ENCODE measurements at places on chromosomes 6 and 20. TPM values are rescaled to one million over a fixed set of nuclear protein-coding genes. Genes with fewer than 3 reads are reported as not detected.

FAM209B gene
- 3.9 TPM for total RNA-seq

DNA sequence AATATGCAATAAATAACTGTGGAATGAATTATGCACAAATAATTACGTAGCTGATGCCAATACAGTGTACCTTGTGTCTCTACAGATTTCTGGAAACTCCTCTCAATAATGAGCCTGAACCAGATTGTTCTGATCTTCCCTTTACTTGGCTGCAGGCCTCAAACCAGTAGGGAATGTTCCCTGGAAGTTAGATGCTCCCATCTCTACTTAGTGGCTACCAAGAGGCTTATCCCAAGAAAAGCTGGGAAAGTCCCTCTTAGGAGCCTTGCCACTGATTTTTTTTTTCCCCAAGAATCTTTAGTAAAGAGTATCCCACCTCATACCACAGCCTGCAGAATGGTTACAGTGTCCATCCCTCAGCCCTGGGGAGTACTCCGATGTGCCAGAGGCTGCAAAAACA, 702.1 kb downstream of the RFPL4B start:
- no peak for DNase-seq

- no peak for DNase-seq
These were observed 47.5 kb downstream of the DLL1 start for GRCh38 chr6:170243386-170243785.

DNA sequence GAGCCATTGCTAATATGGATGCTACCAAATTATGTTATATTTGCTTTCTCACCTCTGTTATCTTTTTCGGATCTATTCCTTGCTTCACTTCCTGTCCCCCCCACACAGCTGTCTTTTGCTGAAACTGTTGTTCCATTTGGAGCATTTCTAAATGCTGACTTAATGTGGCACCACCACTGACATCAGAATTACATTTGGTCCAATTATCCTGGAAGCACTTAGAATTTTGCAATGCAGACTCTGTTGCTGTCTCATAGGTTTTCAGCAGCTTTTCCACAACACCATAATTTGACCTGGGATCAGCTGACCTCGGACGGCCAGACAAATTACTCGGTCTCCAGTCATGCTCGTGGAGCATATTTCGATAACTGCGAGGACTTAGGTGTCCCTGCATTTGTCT, 12.8 kb downstream of the KIAA0408 start:
- no peak for DNase-seq

TXLNB gene
- total RNA-seq: 0.29 TPM

DNA sequence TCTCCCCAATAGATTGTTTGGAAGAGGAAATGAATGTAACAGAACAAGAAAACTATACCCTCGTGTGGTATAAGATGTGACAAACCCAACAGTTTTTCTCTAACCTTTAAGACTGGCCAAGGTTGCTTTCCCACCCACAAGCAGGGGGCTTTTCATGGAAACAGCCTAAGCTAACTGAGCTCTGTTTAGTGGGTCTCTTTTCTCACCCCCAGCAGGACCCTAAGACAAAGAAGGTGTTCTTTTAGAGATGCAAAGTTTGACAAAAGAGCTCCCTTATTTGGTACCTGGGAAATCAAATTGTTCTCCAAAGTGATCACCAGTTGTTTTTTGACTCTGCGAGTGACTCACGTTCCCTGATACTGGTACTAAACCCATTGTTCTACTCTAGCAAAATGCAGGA, 59.1 kb downstream of the MBOAT1 start:
- no peak for DNase-seq

MTFR2 gene
- 1.9 TPM for total RNA-seq

TPD52L1 gene
- not detected for total RNA-seq
